CD8-positive, alpha-beta memory T cell (primary cell): ENCODE measurements at places on chromosomes 11 and 22. TPM values are rescaled to one million over a fixed set of nuclear protein-coding genes. Genes with fewer than 3 reads are reported as not detected.

GRCh38 chr11:61532134-61533038 lies 23.8 kb downstream of the LRRC10B start:
- no peak for DNase-seq
- H3K4me3 ChIP-seq, result no peak overlapping the region
- no peak overlapping the region for H3K27ac ChIP-seq

DNA sequence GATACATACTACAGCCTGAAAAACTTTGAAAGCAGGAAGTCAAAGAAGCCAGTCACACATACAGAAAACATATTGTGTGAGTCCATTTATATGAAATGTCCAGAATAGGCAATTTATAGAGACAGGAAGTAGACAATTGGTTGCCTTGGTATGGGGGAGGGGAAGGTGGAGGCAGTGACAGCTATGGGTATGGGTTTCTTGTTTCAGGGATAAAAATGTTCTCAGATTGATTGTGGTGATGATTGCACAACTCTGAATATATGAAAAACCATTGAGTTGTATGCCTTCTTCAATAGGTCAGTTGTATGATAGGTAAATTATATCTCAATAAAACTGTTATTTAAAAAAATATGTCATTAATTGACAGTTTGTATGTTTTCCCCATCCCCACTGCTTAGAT lies 137.6 kb downstream of the SNX19 start:
- DNase-seq, result no peak
- H3K4me1 ChIP-seq, result no peaks in the 10 kb centered on the region
- H3K4me3 ChIP-seq, result no peak overlapping the region
- no peaks in the 10 kb centered on the region for H3K27me3 ChIP-seq
- no peaks in the 10 kb centered on the region for H3K36me3 ChIP-seq

Gene OSBP2
- total RNA-seq, result 0.74 TPM

Gene GTSE1
- total RNA-seq, result 27.4 TPM

GRCh38 chr11:880447-880846 lies 30.2 kb downstream of the CHID1 start:
- H3K4me3 ChIP-seq, result no peak overlapping the region
- H3K27ac ChIP-seq, result no peak overlapping the region
- H3K27me3 ChIP-seq, result no peaks in the 10 kb centered on the region

Gene C22orf31
- total RNA-seq, result not detected

GRCh38 chr11:22656130-22656529 lies 10.3 kb upstream of the GAS2 start:
- no peak overlapping the region for H3K4me3 ChIP-seq
- DNase-seq, result no peak
- H3K27ac ChIP-seq, result no peak overlapping the region
- H3K36me3 ChIP-seq, result no peaks in the 10 kb centered on the region

DNA sequence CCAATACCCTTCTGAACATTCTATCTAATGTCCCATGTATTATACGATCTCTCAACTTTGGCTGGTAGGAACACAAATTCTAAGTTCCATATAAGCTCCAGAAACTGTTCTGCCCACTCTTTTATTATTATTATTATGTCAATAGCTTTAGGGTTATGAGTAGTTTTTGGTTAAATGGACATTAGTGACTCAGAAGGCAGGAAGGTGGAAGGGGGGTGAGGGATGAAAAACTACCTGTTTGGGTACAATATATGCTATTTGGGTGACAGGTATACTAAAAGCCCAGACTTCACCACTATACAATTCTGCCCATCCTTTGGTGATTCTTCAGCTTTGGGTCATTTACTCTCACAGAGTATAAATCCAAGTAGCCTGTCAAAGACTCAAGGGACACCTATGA lies 22.5 kb upstream of the TRIM29 start:
- DNase-seq, result no peak
- H3K4me1 ChIP-seq, result no peaks in the 10 kb centered on the region
- H3K36me3 ChIP-seq, result no peaks in the 10 kb centered on the region
- H3K27me3 ChIP-seq, result no peaks in the 10 kb centered on the region
